ENCODE measurements at places on chromosomes 6 and 20.

GRCh38 chr6:11009353-11009752, 34.8 kb downstream of the ELOVL2 start:
- peak; percentile 9 for DNase-seq

- no peak for DNase-seq
Observed at GRCh38 chr6:36850021-36850420, 10.8 kb upstream of the CPNE5 start.

GRCh38 chr6:159067334-159067733, 22.5 kb upstream of the TAGAP start:
- no peak for DNase-seq

- peak; percentile 85 for DNase-seq
Observed at GRCh38 chr6:11632795-11633511, 95.4 kb downstream of the TMEM170B start.

DNA sequence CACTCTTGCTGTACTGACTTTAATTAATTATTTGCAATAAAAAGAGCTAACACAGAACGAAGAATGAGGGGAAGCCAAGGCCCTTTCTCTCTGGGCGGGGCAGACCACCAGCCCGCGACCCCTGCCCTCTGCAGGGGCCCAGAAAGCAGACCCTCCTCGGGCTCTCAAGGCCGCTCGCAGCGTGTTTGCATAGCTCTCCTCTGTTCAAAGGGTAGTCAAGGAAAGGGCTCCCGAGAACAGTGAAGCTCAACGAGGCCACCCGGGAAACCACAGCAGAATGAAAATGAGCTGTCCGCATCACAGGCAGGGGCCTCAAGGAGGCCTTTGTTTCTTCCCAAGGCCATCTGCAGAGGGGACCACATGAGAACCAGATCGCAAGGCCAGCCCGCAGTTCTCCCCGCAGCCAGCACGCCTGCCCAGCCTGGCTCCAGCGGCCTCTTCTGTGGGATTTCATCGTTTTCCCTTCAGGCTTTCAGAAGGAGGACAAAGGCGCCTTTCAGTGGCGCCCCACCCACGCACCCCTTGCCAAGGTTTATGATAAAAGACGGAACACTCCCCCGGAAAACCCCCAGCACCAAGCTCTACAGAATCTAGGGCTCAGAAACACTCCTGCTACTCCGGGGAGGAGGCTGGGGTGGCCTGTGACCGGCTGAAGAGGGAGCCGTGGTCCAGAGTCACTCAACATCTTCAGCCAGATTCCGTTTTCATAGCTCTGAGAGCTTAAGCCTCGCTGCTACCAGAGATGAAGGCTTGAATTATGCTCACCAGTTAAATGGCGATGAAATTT, 25.3 kb downstream of the ACSS1 start:
- peak; percentile 6 for DNase-seq

DNA sequence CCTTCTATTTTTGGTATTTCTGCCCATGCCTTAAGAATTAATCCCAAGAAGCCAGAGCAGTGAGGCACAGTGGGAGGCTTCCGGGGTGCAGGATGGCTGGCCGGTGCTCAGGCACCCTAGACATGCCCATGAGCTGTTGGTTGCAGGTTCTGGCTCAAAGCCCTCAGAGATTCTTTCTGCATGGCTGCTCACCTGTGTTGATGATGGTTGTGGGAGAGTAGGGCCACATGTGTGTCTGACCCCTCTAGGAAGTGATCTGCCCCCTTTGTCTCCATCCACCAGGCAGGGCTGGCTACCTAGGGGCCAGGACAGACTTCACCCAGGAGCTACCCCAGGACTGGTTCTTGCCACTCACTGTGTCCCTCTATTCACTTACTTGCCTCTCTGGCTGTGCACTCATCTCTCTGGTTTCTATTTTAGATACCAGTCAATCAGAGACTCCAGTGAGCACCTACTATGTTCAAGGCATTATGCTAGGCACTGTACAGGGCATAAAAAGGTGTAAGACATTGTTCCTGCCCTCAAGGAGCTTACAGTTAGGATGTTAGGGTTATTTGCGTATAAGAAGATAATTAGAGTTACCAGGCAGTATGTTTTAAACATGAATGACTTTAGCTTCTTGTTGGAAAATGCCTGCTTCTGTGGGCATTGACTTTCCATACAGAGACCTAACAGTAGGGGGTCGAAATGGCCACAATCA, 16.8 kb downstream of the CD83 start:
- DNase-seq: no peak

DNA sequence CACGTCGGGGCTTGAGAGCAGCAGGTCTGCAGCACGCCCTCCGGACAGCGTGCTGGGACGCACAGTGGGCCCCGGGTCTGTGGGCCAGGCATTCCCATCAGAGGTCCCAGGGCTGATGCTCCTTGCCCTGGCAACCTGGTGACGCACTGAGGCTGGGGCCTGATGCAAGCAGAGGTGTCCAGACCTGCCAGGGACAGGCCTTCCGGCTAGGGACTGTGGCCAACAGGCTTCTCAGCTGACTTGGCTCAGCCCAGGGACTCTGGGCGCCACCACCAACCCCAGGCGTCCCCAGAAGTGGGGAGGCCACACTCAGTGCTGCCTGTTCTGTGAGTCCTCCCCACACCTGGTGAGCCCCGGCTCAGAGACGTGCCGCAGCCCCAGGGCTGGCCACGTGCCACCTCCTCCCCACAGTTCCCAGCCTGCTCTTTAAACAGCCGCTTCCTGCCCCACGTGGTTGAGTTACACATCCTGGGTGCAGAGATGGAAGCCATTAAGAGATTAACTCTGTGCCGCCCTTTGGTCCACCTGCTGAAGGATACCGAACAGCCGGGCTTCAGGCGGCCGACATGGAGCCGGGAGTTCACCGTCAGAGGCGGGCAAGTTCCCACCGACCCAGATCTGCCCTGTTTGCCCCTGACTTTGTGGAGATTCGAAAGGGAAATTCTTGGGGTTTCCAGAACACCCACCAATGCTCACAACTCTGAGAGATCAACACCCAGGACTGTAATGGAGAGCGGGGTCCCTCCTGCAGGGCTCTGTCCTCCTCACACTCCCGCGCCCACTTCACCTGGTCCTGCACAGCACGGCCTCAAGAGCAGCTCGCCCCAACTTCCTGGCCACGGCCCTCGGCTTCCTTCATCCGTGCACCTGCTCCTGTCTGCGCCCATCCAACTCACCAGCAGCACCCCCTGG, 37.6 kb upstream of the ZBP1 start:
- DNase-seq: no peak

GRCh38 chr6:14754751-14755513, 490.9 kb upstream of the JARID2 start:
- DNase-seq: no peak

GRCh38 chr6:3322366-3322890, 63.7 kb downstream of the PSMG4 start:
- no peak for DNase-seq

DNA sequence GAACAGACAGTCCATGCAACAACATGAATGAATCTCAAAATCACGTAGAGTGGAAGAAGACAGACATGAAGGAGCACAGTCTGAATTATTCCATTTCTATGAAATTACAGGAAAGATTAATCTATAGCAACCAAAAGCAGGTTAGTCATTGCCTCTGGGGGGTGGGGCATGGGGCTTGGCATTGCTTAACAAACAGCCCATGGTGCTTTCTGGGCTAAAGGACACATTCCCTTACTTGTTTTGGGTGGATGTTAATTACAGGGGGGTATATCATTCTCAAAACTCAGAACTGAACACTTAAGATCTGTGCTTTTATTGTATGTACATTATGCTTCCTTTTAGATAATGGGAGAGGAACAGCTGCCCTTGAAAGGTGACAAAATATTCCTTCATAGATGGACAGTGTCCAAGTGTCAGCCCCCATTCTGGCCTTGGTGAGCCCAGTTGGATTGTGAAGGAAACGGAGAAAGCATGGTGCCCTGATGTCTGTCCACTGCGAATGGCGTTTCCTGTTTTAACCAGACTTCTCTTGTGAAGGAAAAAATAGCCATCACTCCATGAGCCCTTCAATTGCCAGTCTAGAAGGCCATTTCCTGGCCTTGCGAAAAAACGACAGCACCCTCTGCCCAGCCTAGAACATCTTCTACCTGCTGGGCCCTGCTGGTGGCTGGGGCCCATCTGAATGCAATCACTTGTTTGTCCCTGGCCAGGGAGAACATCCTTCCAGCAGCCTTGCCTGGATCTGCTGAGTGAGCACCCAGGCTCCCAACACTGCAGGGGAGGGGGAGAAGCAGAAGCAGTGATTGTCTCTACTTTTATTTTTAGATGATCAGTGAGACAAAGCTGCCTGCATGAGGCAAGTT, 179.7 kb downstream of the BCAS1 start:
- no peak for DNase-seq

GRCh38 chr6:163545370-163545769, 130.9 kb downstream of the QKI start:
- no peak for DNase-seq

- DNase-seq: no peak
Observed at GRCh38 chr20:60631585-60632287, 620.3 kb upstream of the CDH4 start.

DNA sequence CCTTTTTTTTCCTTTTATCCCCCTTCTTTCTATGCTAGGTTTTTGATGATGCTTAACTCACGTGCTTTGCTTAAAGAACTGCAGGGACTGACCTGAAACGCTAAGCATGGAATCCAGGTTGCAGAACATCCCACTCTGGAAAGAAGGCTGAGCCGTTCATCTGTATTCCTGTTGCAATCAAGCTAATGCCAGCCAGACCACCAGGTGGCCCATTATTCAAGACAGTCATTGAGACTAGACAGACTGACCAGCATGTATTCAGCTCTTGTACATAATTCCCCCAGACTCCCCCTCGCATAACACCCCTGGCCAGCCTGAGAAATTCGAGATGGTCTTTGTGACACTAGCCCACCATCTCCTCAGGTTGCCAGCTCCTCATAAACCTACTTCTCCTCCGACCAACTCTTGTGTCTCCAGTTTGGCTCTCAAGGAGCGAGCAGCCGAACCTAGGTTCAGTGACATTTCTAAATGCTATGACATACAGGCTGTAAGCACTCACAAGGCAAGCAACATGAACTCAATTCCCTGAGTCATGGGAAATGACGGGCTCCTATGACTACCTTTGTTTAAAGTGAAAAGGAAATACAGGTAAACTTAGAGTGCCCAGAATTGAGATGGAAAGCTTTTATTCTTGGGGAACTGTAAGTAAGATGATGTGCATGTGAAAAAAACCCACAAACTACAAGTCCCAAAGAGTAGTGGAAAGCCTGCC, 309.3 kb upstream of the CDYL start:
- no peak for DNase-seq

GRCh38 chr20:59831024-59831915, 102.2 kb downstream of the SYCP2 start:
- no peak for DNase-seq

DNA sequence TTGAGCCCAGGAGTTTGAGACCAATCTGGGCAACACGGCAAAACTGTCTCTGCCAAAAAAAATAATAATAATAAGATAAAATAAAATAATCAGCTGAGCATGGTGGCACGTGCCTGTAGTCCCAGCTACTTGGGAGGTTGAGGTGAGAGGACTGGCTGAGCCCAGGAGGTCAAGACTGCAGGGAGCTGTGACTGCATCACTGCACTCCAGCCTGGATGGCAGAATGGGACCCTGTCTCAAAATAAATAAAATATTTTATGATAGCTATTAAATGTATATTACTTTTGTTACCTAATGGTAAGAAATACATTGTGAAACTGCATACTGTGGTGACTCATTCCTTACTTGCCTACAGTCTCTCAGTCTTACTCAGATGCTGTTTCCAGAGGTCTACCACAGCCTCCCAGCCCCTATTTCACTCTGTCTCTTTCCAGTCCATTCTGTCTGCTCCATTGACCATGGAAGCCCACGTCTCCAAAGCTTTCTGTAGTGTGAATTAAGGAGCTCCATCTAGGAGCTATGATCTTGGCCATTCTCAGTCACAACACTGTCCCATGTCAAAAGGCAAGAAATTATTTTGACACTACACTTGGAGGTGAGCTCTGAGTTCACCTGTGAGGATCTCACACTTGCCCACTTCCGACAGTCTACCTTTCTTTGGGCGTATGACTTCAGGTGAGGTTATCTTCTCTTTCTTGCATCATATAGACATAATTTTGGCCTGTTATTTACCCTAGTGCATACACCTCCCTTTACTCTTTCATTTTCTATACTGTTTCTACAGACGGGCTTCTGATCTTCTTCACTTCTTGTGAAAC, 22.4 kb upstream of the SNX9 start:
- peak; percentile 59 for DNase-seq

GRCh38 chr6:132937466-132937906, 123.1 kb downstream of the RPS12 start:
- DNase-seq: peak; percentile 53

DNA sequence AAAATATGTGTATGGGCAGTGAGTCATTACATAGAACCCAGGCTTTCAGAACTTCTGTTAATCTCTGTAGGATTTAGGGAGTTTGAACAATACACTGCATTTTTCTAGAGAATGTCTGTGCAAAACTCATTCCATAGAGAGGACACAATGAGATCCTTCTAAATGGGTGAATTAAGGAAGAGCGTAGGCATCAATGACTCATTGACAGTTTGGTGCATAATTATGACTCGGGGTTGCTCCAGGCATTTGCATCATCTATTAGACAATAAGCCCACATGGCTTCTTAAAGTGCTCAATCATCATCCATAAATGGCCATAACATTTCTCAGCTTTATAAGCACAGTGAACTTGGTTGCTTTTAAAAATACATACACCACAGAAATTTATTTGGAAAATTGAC, 625.5 kb downstream of the CDH26 start:
- no peak for DNase-seq

DNA sequence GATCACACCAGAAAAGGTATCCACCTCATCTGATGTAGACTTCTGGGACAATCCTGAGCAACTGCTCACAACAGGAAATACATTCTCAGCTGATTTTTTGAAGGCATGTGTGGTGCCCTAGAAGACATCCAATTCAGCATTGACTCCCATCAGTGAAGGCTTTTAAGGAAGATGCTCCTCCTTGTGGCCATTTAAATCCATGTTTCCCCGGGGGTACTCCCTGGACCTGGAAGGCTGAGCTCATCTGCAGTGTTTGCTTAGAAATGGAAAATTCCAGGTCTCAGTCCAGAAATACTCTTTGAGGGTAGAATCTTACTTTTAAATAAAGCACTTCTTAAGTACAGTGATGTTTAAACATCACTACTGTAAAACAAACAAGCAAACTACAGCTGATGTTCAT, 195.5 kb upstream of the PDE10A start:
- no peak for DNase-seq

DNA sequence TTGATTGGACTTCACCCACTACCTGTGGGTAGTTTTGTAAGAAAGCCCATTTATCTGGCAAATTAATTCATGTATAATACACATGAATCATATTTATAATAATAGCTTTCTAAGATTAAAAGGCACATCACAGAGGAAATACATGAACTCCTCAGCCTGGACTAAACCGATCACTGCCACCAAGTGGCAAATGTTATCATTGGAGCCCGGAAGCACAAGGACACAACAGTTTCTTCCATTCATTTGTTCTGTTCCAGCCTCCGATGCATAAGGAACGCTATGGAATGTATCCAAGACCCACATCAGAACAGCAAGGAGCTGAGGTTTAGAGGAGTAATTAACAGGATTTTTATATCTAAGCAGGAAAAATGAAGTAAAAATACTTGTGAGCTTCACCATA, 13.9 kb upstream of the IPCEF1 start:
- peak; percentile 47 for DNase-seq

- DNase-seq: no peak
Observed at GRCh38 chr20:47551841-47552240, 50.2 kb downstream of the NCOA3 start.
